ENCODE measurements at places on chromosomes 1 and 21.

- no peak for DNase-seq
Observed at GRCh38 chr1:60983701-60984061, 98.7 kb upstream of the NFIA start.

DNA sequence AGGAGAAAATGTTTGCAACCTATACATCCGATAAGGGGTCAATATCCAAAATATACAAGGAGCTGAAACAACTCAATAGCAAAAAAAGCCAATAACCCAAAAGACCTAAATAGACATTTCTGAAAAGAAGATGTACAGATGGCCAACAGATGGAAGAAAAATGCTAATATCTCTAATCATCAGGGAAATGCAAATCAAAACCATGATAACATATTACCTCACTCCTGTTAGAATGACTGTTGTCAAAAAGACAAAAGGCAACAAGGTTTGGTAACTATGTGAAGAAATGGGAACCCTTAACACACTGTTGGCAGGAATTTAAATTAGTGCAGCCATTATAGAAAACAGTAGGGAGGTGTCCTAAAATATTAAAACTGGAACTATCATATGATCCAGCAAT, 74.7 kb downstream of the LEPR start:
- no peak for DNase-seq

DNA sequence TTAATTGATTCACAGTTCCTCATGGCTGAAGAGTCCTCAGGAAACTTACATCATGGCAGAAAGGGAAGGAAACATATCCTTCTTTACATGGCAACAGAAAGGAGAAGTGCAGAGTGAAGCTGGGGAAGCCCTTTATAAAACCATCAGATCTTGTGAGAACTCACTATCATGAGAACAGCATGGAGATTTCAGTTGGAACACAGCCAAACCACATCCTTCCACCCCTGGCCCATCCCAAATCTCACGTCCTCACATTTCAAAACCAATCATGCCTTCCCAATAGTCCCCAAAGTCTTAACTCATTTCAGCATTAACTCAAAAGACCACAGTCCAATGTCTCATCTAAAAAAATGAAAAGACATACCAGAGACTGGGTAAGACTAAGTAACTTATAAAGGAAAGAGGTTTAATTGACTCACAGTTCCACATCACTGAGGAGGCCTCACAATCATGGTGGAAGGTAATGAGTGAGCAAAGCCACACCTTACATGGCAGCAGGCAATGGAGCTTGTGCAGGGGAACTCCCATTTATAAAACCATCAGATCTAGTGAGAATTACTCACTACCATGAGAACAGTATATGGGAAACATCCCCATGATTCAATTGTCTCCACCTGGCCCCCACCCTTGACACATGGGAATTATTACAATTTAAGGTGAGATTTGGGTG, 105.2 kb downstream of the MRPL39 start:
- DNase-seq, result peak; percentile 74

GRCh38 chr21:16588433-16588860, 858.7 kb downstream of the USP25 start:
- no peak for DNase-seq

DNA sequence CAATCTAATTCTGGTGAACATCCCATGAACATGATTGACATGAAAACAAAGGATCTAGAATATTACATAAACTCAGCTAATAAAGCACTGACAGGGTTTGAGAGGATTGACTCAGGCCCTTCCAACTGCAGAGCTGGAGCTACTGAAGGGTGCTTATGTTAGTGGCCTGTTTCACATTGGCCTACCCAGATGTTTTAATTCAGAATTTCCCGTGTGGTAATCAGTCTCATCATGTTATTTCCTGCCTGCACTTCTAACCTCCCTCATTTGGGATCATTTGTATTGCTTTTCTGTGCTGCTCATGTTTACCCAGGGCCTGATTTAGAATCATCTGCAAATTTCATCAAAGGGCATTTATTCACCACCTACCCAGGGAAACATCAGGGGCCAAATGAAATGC, 270.3 kb downstream of the PLPP3 start:
- no peak for DNase-seq

DNA sequence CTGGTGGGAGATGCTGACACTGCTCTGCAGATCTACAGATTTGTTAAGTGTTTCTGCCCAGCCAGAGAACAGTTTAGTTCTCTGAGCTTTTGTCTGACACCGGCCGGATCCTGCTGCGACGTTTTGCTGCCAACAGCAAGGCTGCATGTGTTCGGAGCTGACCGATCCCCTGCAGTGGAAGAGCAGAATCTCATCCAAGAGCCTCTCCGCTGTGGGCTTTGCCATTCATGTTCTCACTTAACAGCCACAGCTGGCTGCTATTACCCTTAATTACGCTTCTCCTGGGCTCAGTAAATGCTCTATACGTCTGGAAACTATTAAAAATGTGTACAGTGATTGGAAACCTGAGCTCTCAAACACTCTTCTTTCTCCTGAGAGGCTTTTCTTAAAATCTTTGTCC, 105.3 kb downstream of the BCAR3 start:
- no peak for DNase-seq

- DNase-seq, result no peak
Observed at GRCh38 chr1:185017338-185017737, 28.0 kb upstream of the RNF2 start.

- DNase-seq, result no peak
Observed at GRCh38 chr1:3683992-3684391, 31.7 kb downstream of the TP73 start.

- DNase-seq, result no peak
Observed at GRCh38 chr1:236343246-236343870, 50.7 kb upstream of the EDARADD start.

DNA sequence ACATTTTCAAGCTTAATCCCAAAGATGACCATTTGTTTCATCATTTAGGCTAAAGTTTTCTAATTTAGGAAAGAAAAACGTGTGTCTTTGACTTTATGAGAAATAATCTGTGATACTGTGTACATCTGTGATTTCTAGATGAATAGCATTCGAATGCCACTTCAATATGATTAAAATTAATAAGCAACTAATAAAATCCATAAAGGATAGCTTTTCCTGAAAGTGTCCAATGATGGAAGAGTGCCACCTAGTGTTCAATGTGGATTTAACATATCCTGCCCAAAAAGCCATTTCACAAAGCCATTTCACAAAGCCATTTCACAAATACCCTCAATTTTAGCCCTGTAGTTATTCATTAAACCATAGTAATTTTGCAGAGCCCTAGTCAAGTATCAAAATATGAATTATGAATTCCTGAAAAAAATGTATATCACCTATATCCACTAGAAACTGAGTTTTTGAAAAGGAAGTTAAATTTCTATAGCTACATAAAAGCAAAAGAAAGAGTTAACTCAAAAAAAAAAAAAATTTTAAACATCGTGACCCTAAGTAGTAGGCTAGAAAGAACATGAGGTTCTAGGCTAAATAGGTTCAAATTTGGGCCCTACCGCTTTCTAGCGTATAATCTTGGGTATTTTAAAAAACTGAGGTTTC, 19.1 kb downstream of the NME7 start:
- DNase-seq, result no peak

DNA sequence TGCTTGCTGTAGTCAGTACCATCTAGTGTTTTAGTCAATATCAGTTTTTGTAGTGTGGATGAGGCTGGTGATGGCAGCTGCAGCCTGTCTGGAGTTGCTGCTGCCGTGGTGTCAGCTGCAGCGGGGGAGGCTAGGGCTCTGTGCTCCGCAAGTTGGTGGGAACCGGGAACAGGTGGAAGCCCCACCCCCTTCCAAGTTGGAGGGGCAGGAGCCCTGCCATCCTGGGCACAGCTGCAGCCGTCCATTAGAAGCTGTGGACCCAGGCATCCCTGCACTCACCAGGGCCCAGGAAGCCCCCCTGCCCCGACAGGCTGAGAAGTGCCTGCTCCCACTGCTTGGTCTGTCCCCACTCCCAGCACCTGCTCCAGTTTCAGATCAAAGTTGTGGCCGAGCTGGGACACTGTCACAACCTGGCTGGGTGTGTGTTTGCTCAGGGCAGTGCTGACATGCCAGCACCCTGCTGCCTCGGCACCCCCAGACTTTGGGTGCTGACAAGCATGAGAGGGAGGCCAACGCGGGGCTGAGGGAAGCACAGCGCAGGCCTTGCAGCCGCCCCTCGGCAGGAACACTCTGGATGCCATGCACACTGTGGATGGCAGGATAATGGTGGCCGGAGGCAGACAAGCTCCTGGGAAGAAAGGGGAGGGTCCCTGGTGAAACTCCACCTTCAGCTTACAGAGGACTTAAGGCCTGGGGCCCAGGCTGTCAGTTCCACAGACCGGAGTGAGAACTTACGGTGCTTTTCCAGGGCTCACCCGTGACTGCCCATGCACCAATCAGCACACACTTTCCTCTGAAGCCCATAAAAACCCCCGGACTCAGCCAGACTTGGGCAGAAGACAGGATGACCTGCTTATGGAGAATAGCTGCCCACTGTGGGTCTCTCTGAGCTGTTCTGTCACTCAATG, 86.9 kb downstream of the ADARB1 start:
- DNase-seq, result no peak

GRCh38 chr1:221724931-221725605, 16.8 kb downstream of the DUSP10 start:
- no peak for DNase-seq

- peak; percentile 57 for DNase-seq
Observed at GRCh38 chr1:1068517-1069055, 5.5 kb downstream of the RNF223 start.

- no peak for DNase-seq
Observed at GRCh38 chr21:28144089-28144488, 848.6 kb downstream of the LTN1 start.

- DNase-seq, result no peak
Observed at GRCh38 chr1:23741609-23742008, 1.7 kb upstream of the ELOA start.

- peak; percentile 61 for DNase-seq
Observed at GRCh38 chr1:151838222-151839081, 1.2 kb downstream of the C2CD4D start.

DNA sequence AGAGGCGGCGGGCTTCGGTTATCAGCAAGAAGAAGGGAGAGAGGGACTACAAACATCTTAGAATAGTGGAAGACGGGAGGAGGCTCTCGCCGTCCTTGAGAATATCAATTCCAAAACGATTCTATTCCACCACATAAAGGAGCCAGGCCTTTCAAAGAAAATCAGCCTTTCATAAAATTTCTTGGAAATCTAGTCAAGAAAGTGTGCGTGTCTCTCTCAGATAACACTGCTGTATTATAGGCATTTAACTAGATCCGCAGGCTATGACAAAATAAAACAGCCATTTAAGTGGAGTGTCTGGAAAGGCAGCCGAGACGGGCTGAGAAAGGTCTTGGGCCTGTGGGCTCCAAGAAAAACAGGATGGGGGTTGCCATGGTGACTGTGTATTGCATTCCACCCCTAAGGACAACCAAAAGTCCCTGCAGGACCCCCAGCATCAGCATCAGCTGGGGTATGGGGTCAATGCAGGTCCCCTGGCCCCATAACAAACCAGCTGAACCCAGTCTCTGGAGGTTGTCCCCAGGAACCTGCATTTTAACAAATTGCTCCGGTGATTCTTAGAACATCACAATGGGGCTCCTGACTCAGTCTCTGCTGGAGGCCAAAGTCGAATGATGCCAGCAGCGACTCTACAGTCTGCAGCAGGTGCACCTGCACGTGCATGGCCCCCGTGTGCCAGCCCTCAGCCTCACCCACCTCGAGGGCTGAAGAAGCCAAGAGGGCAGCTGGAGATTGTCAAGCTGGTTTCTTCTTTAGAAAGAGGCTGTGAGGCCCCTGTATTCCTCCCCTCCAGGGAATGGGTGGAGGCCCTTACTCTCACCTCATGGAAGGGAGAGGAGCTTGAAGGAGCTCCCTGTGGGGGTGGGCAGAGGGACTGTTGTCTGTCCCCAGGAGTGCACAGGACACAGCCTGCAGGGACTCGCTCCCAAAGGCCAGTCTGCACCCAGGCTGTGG, 287.4 kb downstream of the NPHP4 start:
- no peak for DNase-seq

DNA sequence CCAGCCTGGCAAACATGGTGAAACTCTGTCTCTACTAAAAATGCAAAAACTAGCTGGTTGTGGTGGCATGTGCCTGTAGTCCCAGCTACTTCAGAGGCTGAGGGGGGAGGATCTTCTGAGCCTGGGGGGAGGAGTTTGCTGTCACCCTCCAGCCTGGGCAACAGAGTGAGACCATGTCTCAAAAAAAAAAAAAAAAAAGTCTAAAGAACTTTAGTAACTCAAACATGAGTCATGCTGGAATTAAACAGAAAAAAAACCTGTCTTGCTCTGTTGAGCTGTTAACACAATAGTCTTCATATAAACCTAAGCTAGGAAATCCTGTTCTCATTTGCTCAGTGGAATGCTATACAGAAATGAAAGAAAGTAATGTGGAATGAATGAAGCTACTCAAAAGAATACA, 16.7 kb upstream of the DISP1 start:
- DNase-seq, result no peak

DNA sequence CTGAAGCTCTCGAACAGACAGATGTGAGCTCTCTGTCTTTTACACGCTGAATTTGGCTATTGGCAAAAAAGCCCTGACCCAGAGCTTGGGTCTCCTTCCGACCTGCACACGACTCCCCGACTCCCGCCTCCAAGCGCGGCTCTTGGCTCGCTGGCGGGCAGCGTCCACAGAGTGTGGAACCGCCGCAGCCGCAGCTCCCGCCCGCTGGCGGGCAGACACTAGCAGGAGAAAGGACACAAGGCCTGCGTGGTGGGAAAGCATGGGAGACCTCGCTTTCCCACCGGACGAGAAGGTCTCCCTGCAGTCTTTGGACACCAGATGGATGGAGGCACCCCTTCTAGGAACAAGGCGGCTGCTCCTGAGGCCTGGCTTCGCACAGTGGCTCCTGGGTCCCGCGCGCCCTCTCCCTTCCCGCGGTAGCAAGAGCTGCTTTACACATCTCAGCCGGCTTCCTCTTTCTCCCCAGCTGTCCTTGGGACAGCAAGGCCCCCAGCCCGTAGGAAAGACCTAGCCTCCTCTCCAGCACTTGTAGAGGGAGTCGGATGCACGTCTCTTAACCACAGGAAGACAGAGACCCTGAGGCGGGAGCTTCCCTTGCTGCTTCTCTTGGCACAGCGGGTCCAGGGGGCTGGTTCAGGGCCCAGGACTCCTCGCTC, 92.1 kb downstream of the PRKAB2 start:
- DNase-seq, result no peak

- no peak for DNase-seq
Observed at GRCh38 chr21:43373362-43374227, 53.3 kb downstream of the SIK1 start.

- peak; percentile 42 for DNase-seq
Observed at GRCh38 chr1:28248273-28249012, 10.9 kb upstream of the SESN2 start.

GRCh38 chr1:6683434-6683833, 18.2 kb downstream of the DNAJC11 start:
- DNase-seq, result no peak
